HCT116 (cell line): ENCODE measurements at places on chromosomes 4 and X. TPM values are rescaled to one million over a fixed set of nuclear protein-coding genes. Genes with fewer than 3 reads are reported as not detected.

Gene TMSB15B
- total RNA-seq: 0.39 TPM

Gene TLR7
- not detected for total RNA-seq

Gene ERVMER34-1
- total RNA-seq: 17.5 TPM

Gene PRICKLE3
- 27.8 TPM for total RNA-seq

Gene MAOB
- 28.2 TPM for total RNA-seq

Gene REELD1
- 0.25 TPM for total RNA-seq

Gene KLB
- not detected for total RNA-seq

Gene TSPAN6
- total RNA-seq: 25.0 TPM

Gene GPR82
- not detected for total RNA-seq

Gene RNF150
- total RNA-seq: 0.07 TPM

DNA sequence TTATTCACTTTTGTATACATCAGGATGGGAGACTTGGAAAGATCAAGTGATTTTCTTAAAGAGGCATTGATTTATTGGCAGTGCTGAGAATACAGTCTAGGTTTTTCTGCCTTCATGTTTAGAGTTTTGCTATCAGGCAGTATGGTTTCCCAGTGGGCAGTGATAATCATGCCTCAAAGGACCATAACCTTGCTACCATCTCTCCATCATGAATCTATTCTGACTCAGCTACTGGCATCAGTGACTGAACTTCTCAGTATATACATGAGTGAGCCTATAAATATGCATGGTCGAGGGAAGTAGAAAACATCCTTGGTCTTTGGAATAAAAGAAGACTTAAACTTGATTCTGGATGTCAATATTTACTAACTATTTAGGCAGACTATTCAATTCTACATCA is 562.0 kb upstream of the AADAT start:
- no peak for DNase-seq

DNA sequence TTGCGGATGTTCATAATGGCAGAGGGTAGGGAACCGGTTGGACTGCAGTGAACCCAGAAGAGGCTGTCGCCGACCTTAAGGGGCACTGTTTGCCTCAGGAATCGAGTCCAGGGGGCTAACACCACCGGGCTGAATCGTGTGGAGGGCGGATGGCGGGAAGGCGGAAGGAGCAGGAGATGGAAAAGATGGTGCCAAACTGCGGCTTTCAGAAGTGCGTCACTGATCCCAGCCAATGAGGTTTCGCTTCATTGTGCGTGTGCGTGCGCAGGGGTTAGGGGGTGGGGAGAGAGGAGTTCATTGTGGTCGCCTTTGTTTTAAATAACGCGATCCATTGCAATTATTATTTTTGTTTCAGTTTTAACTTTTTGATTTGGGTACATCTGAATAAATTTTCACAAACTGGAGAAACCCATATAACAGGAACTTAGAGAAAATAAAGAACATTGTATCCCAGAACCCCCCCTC is at the start of gene NAA11:
TSS of gene NAA11 (minus strand) at position 198 of the 465 bp plus-strand sequence. CDS start at position 14, 184 bp downstream.
- no peak for DNase-seq

- DNase-seq: no peak
Measured at GRCh38 chr4:155751569-155751968, 7.3 kb upstream of the GUCY1B1 start.

GRCh38 chr4:17477774-17478472 is 34.0 kb downstream of the QDPR start:
- DNase-seq: no peak

DNA sequence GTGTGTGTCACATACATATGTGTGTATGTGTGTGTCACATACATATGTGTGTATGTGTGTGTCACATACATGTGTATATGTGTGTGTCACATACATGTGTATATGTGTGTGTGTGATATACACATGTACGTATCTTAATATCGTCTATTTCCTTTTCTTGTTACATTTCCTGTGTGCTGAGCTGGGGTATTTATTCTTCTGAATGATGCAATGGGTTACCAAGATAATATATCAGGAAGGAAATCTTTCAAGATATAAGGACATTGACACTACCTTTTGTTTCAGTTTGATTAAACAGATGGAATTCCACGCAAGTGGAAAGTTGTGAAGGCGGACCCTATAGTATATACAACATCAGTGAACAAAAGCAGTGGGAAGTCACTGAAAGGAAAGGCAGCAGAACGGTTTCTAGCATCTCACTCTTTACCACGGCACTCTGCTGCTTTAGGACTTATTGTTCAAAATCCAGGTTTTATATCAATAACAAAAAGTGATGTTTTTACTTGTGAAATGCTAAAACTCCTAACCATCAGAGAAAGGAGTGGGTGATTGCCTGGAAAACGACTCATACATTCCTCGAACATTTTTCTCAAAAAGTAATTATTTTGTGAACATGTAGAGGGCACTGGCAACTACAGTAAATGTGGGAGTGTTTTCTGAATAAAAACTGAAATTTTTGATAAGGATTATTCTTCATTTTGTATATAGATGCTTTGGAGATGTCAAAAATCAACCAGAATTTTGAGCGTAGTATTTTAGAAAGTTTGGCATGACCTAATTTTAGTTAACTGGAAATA is 43.1 kb upstream of the IL21 start:
- DNase-seq: no peak

DNA sequence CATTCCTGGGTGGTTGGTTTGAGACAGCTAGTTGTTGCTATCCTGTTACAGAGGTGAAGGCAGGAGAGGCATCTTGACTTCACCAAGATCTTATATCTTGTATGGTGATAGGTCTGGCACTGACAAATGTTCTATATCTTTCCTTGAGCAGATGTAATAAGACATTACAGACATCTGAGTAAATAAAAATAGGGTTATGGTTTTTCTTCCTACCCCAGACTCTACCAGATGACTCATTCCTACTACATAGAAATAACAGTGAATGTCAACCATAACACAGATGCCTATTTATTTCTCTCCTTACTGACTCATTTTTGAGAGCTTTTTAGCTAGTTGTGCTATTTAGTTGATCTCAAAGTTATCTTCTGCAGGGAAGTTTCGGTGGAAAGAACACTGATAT is 21.9 kb downstream of the HNRNPH2 start:
- DNase-seq: no peak

- peak; percentile 7 for DNase-seq
Measured at GRCh38 chr4:184355111-184355604, 119.2 kb downstream of the IRF2 start.

GRCh38 chr4:130034876-130035275 is 938.9 kb downstream of the C4orf33 start:
- no peak for DNase-seq

GRCh38 chr4:120703908-120704307 is 218.6 kb downstream of the PRDM5 start:
- DNase-seq: no peak

- no peak for DNase-seq
Measured at GRCh38 chrX:45771560-45772340, 571.1 kb upstream of the DIPK2B start.

DNA sequence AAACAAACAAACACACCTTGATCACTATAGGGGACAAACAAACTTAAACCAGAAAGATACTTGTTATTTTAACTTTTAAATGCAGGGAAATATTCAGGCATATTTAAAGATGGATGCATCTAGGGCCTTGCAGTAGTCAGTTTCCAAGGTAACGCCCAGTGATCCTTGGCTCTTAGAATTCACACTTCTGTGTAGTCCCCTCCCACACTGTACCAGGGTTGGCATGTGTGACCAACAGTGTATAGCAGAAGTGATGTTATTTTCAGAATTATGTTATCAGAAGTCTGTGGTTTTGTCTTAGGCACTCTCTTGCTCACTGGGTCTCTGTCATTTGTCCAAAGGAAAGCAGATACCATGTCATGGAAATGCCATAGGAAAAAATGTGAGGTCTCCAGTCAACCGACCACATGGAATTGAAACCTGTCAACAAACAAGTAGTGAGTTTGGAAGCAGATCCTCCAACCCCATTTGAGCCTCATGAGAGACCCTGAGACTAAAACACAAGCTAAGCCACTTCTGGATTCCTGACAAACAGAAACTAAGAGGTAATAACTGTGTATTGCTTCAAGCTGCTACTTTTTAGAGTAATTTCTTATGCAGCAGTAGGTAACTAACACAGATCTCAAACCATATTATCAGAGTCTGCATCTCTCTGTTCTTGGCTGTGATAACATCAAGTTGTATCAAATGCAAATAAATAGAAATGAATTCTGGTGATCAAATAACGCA is 670.3 kb downstream of the KCTD8 start:
- DNase-seq: no peak
